ENCODE measurements at places on chromosomes 1 and 21.

GRCh38 chr21:37463083-37463801 is 96.7 kb downstream of the DYRK1A start:
- no peak for DNase-seq

GRCh38 chr1:155946633-155947219 is 5.3 kb downstream of the RXFP4 start:
- no peak for DNase-seq

GRCh38 chr1:92961896-92962752 is 862 bp upstream of the DIPK1A start:
- no peak for DNase-seq

DNA sequence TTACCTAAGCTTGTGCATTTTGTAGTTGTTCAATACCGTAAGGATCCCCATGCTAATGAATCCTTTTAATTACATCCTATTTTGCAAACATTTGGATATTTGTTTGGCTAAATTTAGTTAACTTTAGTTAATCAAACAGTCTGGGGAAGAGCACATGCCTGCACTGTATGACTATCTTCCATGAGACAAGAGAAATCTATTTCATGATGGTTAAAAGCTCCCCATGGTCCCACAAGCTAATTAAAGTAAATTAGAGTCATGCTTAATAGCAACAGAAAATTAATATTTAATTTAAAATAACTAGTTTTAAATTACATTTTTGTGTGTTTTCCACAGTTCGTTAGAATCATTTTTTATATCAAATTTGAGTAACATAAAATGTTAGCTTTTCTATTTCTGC is 95.4 kb upstream of the S1PR1 start:
- no peak for DNase-seq

GRCh38 chr1:178470411-178470960 is 26.3 kb downstream of the CLEC20A start:
- DNase-seq: no peak

- no peak for DNase-seq
Observed at GRCh38 chr1:161085165-161085564, 4.2 kb downstream of the NECTIN4 start.

DNA sequence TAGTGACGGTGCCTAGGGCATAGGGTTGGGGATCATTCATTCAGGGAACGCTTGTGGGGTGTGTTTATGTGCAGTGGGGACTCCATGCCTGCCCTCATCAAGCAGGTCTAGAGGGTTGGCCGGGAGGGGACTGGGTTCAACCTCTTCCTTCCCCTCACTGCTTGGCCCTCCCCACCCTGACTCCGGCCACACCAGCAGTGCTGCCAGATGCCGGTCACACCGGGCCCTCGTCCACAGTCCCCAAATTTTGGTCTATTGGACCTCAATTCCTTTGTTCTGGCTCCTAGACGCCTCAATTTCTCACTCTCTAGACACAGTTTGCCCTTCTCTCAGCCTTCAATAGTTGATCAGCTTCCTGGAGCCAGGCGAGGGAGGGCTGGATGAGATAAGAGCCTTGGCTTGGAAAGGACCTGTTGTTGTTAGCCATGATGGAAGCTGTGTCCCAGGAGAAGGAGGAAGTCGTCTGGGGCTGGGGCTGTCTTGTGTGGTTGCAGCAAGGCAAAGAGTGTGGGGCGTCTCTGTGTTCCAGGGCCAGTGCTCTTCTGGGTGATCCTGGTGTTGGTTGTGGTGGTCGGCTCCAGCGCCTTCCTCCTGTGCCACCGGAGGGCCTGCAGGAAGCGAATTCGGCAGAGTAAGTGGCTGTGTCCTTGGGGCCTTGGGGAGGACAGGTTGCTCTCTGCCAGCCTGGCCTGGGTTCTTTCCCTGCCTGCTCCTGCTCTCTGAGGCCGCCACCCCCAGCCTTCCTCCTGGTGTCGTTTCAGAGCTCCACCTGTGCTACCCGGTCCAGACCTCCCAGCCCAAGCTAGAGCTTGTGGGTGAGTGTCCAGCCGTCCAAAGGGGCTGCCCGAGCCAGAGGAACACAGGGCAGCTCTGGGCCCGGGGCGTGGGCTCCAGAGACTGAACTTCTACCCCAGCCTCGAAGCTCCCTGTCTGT is 41.1 kb upstream of the TNFRSF1B start:
- DNase-seq: no peak

DNA sequence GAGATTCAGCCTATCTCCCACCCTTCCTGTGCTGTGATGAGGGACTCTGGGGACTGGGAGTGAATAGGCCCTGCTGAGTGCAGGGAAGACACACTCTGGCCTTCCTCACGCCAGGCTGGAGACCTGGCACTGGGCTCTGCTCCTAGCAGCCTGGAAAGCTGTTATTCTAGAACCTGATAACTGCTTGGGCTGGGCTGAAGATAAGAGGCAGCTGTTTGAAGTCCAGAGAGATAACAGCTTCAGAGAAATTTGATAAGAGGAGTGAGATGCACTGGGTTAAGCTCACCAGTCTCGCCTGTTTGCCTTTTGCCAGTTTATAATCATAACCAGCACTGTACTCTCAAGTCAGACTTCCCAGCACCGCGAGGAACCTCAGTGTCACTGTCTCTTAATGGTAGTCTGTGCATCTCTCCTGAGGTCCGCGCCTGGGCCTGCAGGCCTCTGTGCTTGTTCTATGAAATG is 46.6 kb upstream of the GPR37L1 start:
- DNase-seq: no peak

DNA sequence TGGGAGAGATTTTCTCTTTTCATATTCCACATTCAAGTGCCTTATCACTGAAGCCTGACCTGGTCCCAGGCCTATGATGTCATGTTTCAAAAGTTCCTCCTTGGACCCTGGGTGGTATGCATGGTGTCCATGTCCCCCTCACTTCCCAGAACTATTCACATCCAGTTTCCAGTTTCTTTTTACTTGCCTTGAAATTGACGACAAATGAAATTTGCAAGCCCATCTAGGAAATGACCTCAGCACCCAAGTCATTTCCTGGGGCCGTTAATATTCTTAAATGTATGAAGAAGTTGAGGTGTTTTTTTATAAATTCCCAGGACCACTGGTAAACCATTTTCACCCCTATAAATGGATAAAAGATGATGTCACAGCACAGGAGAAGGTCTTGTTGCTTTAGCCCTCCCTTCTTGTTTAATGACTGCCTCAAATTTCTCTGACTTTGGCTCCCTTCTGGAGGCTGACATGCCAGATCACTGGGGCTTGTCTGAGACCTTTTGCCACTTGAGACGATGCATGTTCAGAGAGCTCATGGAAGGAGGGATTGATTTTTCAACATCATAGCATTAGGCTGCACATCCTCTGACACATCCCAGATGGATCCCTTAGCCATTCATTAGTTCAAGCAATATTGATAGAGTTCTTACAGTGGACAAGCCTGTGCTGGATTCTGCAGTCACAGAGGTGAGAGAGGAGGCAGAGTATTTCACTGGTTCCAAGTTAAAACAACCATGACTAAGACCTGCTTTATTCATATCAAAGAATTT is 221.3 kb downstream of the PLPP3 start:
- no peak for DNase-seq

DNA sequence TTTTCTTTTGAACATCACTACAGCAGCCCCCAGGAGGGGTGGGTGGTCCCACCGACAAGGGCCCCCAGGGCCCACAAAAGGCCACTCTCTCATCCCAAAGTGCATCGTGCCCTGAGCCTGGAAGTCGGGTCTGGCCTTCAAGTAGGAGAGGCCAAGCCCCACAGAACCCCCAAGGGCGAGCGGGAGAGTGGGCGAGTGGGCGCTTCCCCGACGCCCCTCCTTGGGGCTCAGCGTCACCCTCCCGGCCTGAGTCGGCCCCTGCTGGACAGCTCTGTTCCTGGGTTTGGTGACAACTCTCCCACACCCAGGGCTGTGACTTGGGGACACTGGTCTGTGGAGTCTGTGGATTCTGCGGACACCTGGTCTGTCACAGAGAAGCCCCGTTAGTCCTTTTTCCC is 42.2 kb upstream of the COL18A1 start:
- DNase-seq: no peak

DNA sequence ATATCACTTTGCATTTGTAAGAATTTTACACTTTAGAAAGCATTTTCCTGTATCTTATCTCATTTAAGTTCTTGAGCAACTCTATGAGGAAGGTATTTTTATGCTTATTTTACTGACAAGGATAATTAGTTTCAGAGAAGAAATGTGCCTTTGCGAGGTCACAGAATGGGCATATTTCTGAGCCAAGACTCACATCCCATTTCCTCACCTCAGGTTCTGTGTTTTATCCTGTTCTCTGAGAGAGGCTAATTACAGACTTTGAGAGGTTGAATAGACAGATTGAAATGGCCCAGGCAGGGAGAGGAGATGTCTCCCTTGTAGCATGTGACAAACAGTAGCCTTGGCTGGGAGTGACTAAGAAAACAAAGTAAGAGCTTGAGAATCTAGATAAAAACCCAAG is 39.1 kb upstream of the ZC3H11B start:
- DNase-seq: no peak

DNA sequence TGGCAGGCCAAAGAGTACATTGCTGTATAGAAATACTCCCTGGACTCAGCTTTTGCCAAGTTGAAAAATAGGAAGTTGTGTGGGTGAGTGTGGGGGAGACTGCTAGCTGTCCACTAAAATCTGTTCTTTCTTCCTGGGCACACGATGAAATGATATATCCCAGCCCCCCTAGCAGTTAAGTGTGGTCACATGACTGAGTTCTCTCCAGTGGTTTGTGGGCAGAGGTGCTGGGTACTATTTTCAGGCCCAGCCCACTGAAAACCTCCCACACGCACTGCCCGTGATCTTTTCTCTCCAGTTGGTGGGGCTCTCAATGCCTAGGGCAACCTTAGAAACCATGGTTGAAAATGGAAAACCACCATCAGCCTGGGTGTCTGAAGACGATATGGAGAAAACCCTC is 119.7 kb upstream of the LMO4 start:
- no peak for DNase-seq

GRCh38 chr1:223319905-223320580 is 43.9 kb downstream of the SUSD4 start:
- DNase-seq: no peak

GRCh38 chr1:182041615-182042014 is 19.9 kb downstream of the ZNF648 start:
- DNase-seq: no peak

DNA sequence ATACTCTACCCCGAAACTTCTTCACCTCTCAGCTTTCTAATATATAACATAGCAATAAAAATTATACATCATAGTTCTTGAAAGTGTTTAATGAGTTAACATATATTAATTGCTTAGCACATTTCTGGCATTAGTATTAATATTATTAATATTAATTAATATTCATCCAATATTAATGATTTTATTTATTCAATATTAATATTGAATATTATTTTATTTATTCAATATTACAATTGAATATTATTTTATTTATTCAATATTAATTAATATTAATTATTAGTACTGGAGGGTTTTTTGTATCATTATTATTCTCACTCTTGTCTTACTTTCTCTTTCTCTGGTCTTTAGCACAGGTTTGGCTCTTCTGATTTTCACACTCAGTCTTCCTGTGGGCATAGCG is 105.2 kb downstream of the GRIK1 start:
- no peak for DNase-seq

GRCh38 chr1:200771625-200772555 is 33.2 kb downstream of the CAMSAP2 start:
- DNase-seq: no peak

GRCh38 chr1:66374148-66374547 is 159.8 kb upstream of the SGIP1 start:
- no peak for DNase-seq

- no peak for DNase-seq
Observed at GRCh38 chr1:240644732-240645131, 32.8 kb upstream of the GREM2 start.

DNA sequence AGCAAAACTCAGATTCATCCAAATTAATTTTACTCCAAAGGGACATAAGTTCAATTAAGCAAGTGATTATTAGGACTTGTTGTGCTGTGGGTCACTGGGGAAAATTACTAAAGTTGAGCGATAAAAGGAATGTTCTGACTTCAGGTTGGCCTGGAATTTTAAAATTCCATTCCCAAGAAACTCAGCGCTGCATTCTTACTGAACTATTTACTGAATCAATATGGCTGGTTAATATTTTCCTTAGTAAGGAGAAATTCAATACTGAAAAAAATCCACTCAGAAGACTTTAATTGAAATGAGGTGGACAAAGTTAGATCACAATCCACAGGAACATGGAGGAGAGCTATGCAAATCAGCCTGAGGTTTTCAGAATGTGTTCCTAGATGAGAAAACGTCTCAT is 578.9 kb upstream of the NR5A2 start:
- DNase-seq: no peak

DNA sequence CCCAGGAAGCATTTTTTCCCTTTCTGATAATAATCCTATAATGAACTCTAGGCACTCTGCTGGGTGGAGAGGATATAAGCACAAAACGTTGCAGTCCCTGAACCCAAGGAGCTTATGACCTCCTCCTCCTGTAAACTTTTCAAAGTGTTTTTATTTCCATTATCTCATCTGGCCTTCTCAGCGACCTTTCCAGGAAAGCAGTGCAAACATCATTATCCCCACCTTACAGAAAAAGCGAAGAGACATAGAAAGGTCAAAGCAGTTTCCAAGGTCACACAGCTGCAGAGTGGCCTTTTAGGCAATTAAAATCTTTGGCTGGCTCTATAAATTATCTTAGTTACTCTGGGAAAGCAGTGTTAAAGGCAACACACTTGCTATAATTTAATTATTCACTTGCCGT is 63.8 kb downstream of the OLFML3 start:
- no peak for DNase-seq

- no peak for DNase-seq
Observed at GRCh38 chr1:181101581-181102226, 13.2 kb downstream of the IER5 start.

DNA sequence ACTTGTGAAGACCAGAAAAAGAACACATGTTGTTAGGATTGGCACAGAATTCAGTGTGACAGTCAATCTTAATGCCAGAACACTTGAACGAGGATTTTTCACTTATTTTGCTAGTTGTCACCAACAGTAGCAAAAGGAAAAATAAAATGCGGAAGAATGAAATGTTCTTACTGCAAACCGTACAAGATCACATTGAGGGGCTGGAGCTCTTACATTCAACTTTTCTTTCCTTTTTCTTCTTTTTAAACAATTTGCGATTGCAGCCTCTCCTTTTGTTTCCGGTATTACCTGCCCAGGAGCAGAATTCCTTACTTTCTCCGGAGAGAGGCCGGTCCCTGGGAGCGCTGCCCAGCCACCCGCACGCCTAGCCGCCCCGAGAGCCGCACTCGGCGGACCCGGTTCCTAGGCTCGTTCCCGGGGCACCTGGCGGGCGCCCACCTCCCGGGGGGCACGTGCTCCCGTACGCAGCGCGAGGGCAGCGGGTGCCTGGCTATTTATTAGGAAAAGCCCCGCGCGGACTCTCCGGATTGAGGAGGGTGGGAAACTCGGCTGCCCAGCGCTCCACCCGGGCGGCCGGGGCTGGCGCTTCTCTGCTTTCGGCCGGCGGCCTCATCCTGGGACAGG is 1.2 kb upstream of the CAMTA1 start:
- DNase-seq: no peak

DNA sequence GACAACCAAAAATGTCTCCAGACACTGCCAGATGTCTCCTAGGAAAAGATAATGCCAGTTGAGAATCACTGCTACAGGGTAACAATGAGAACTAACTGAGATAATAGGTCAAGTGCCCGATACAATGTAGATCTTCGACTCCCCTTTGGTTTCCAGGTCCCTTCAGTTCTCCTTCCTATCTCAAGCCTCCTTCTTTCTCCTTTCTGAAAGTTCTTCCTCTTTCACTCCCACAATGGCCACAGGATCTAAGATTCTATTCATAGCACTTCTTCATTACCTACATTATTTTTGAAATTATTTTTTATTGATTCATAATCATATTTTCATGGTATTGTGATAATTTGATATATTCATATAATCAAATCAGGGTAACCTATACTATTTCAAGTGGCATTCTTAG is 6.3 kb downstream of the PFDN2 start:
- DNase-seq: no peak

GRCh38 chr1:3217181-3217641 is 148.2 kb downstream of the PRDM16 start:
- DNase-seq: no peak
